CD4-positive, CD25-positive, alpha-beta regulatory T cell (primary cell): ENCODE measurements at places on chromosomes 1 and 21.
A peak's percentile ranks its signal among the peaks of the same experiment; 100 is the strongest.

- DNase-seq, result no peak
These were observed 154.4 kb downstream of the ZSCAN20 start for GRCh38 chr1:33626801-33627200.

DNA sequence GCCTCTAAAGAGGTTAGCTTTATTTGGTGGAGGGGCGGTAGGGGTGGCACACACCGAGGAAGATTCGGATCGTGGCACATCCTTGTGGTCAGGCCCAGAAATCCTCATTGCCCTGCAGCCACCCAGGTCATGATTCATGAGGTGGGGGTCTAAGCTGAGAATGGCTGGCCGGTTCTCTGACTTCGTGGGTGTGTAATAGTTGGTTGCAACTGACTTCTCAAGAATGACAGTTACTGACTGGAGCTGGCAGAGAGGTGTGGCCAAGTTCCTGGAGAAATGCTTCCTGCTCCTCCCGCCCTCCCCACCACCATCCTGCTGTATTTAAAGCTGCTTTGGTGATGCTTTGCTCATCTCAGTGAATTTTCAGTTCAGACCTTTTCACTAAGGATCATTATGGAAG is 198.6 kb downstream of the KIF26B start:
- DNase-seq, result no peak

- no peak for DNase-seq
These were observed 22.8 kb downstream of the ERG start for GRCh38 chr21:38475519-38475918.

DNA sequence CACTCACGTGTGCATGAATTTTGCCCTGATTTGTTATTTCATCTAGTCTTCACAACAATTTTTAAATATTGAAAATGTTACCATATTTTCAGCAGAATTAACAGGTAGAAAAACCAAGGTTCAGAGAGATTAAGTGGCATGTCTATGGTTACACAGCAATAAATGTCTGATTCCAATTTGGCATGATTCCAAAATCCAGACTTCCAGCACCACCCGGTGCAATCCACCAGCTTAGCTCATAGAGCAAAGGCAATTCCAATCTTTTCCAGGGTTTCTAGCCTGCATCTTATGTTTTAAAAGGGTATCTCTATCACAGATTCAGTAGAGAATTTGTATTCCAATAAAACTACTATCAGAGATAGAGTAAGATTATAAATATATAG is 161.8 kb downstream of the TPR start:
- no peak for DNase-seq

GRCh38 chr1:170436928-170437327 is 95.0 kb upstream of the GORAB start:
- no peak for DNase-seq

GRCh38 chr1:203402629-203403337 is 51.9 kb upstream of the FMOD start:
- DNase-seq, result no peak

- no peak for DNase-seq
These were observed 76.4 kb downstream of the GDAP2 start for GRCh38 chr1:117852853-117853553.

DNA sequence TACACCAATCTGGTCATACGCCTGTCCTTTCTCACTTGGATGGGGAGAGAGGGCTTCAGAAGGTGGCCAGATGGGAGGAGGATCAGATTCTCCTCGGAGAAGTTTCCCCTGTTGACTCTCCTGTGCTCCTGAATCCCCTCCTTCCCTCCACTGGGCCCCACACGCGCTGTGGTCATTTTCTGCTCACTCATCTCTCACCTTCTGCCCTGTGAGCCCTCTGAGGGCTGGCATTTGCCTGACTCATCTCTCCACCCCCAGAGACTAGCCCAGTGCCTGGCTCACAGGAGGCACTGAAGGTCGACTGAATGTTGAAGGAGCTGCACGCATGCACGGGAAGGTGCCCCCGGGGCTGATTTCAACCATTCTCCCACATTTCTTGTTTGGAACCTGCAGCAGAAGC is 14.2 kb downstream of the ABCA4 start:
- DNase-seq, result no peak

DNA sequence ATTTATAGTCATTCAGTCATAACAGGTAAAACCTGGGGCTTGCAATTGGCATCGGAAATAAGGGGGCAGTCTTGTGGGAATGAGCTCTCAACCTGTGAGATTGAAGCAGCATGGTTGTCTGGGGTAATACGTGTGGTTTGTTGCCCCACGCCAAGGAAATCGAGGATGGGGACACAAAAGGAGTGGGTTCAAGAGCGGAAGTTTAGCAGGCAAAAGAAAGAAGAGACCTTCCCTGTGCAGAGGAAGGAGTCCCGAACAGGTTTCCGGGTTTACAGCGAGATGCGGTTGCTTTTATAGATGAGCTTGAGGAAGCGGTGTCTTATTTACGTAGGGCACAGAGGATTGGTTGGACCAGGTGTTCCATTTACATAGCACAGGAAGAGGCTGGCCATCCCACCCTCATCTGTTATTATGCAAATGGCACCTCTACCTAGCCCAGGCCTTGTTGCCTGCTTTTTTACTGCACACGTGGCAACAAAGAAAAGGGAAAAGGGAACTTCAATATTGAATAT is 37.3 kb downstream of the IFNAR1 start:
- peak; percentile 88 for DNase-seq

DNA sequence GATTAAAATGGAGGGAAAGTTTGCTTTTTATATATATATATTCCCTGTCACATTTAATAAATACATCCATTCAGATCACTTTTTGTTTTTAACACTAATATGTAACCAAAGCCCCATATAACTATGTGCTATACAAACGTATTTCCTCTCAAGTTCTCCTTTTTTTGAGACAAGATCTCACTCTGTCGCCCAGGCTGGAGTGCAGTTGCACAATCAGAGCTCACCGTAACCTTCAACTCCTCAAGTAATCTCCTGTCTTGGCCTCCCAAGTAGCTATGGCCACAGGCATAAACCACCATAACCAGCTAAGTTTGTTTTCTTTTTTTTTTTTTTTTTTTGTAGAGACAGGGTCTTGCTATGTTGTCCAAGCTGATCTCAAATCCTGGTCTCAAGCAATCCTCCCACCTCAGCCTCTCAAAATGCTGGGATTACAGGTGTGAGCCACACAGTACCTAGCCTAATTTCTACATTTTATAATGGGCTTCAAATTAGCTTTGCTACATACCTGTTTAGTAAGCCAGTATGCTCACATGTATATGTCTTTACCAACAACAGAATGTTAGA is 120.0 kb downstream of the TGFBR3 start:
- DNase-seq, result no peak
